ENCODE measurements at places on chromosomes 5 and 9.

- DNase-seq = no peak
These were observed 155.6 kb upstream of the ZNF618 start for GRCh38 chr9:113720495-113720894.

DNA sequence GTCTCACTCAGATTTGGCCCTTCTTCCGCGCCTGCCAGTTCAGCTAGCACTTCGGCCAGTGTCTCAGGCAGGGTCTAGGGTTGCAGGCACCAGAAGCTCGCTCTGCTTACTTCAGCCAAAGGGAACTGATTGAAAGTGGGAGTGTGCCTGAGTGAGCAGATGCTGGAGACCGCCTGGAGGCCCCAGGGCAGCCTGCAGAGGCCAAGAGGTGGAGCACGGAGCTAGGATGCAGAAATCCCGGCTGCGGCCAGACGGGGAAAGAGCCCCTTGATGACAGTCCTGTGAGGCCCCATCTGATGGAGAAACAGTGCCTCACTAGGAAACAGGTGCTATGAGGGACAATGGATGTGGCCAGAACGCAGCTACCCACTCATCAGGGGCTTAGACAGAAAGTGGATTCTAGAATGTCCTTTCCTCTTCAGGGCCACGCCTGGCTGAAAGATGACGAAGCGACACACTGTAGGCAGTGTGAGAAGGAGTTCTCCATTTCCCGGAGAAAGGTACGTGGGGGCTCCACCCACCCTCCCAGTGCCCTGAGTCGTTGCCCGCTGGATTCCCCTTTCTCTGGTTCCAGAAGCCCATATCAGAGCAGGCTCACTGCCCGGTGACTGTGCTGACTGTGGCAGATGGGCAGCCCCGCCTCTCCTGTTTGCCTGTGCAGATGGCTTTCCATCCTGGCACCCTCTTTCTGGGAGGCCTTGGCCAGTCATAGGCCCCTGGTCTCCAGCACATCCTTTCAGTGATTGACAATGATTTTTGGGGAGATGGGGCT is 16.1 kb downstream of the HNRNPH1 start:
- DNase-seq = no peak

DNA sequence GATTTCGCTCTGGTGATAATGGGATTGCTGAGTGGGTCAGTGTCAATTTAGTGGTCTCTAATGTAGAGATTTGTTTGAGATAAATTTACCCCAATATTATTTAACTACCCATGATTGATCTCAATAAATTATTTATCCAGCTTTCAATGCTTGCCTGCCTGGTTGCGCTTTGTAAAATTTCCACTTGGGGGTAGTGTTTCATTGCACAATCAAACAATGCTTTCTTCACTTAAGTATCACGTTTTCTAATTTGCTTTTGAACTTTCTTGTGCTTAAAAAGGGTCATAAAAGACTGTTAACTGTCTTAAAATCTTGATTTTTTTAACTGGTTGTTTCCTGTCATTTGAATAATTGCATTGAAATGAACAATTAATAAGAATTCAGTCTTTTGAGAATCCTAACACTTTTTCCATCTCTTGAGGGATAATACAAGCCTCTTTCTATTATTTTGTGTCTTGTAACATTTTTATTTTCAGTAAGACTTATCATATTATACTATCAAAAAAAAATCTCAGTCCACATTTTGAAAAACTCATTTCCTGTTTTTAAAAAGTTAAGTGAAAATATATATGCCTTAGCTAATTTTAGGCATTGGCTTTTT is 18.7 kb downstream of the HSD17B4 start:
- no peak for DNase-seq

DNA sequence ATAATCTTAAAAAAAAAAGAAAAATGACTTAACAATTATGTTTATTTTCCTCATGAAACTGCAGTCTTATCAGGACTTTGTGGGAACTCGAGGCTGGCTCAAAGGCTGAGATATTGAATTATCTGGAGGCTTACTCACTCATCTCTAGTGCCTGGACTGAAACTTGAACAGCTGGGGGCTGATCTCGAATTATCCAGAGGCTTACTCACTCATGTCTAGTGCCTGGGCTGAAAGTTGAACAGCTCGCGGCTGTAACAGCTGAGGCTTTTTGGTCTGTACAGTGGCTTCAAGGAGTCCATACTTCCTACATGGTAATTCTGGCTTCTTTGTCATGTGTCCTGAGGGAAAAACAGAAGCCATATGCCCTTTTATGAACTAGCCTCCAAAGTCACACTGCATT is 371.9 kb downstream of the CETN3 start:
- no peak for DNase-seq

- DNase-seq = no peak
These were observed 59.4 kb downstream of the ELAVL2 start for GRCh38 chr9:23766613-23767012.

All from femur (tissue), 1 donor.